ENCODE measurements at places on chromosomes 4 and X. TPM values are rescaled to one million over a fixed set of nuclear protein-coding genes. Genes with fewer than 3 reads are reported as not detected.

DNA sequence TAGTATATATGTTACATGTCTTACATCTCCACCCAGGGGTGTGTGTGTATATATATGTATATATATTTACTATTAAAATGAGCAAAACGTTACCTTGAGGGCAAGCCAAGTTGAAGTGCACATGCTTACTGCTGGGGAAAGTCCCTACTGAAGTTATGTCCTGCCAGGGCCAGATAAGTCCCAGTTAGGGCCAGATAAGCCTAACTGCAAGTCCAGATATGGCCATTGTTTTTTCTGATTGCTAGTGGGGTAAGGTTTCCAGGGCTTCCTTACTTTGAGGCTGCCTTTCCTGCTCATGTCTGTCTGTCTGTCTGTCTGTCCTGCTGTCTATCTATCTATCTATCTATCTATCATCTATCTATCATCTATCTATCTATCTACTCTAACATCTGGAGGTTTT lies 19.3 kb upstream of the ZNF81 start:
- no peak for DNase-seq
- peaks cover 4% of the 10 kb centered on the region for H3K4me1 ChIP-seq
- no peak overlapping the region for H3K4me3 ChIP-seq
- H3K36me3 ChIP-seq = no peaks in the 10 kb centered on the region

- H3K4me1 ChIP-seq = no peaks in the 10 kb centered on the region
- no peak overlapping the region for H3K27ac ChIP-seq
- H3K27me3 ChIP-seq = no peaks in the 10 kb centered on the region
- H3K36me3 ChIP-seq = no peaks in the 10 kb centered on the region
- H3K4me3 ChIP-seq = no peak overlapping the region
These were observed 570.6 kb downstream of the CENPC start for GRCh38 chr4:66974665-66975064.

Gene SLC49A3
- total RNA-seq = under 0.01 TPM

- no peaks in the 10 kb centered on the region for H3K4me1 ChIP-seq
- H3K36me3 ChIP-seq = no peaks in the 10 kb centered on the region
- DNase-seq = no peak
- no peak overlapping the region for H3K27ac ChIP-seq
- H3K27me3 ChIP-seq = no peaks in the 10 kb centered on the region
These were observed 421.4 kb upstream of the LCORL start for GRCh38 chr4:18442957-18443356.

DNA sequence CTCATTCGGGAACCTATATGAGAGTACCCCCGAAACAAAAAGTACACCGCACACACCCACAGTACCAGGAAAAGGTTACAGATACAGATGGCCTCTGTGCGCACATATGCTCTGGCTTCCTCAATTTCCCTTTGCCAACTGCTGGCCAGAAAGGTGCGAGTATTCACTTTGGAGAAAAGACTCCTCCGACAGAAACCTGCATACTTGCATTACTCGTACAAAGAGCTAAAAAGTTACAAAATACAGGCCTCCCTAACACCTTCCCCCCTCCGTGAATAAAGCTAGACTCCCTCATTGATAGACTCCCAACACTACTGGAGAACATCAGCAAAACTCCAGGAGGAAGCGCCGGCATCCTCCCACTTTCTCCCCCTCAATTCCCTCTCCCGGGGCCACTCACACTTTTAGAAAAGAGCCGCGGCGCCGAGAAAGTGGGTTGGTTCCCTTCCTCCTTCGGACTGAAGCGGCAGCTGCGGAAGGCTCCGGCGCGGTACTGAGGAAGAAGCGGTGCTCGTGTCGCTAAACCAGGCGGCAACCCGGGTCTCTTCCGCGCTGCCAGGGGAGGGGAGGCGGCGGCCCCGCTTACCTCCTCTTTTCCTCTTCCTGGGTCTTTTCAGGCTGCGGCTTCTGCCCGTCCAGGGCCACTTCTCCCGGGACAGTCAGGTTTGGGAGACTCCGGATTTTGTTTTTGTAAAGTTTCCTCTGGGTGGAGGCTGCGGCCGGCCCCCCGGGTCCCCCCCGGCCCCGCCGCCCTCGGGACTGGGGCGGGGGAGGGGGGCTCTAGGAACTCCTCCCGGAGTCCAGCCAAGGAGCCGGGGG lies 1.1 kb downstream of the FBXW7 start:
- no peaks in the 10 kb centered on the region for H3K27me3 ChIP-seq
- H3K4me3 ChIP-seq = peak overlapping the region; percentile 88
- H3K27ac ChIP-seq = peak overlapping the region; percentile 73
- no peak for DNase-seq
- peaks cover 3% of the 10 kb centered on the region for H3K4me1 ChIP-seq
- peaks cover 5% of the 10 kb centered on the region for H3K36me3 ChIP-seq

Gene EREG
- total RNA-seq = 0.36 TPM

Gene CXCL8
- total RNA-seq = 3.3 TPM

GRCh38 chr4:136012220-136012619 lies 1520.1 kb downstream of the PCDH18 start:
- H3K36me3 ChIP-seq = no peaks in the 10 kb centered on the region
- no peak overlapping the region for H3K4me3 ChIP-seq
- DNase-seq = no peak
- H3K27me3 ChIP-seq = no peaks in the 10 kb centered on the region

GRCh38 chrX:68917799-68918198 lies 89.0 kb downstream of the EFNB1 start:
- no peak for DNase-seq
- H3K4me1 ChIP-seq = no peaks in the 10 kb centered on the region
- peaks cover 23% of the 10 kb centered on the region for H3K27me3 ChIP-seq
- no peaks in the 10 kb centered on the region for H3K36me3 ChIP-seq
- no peak overlapping the region for H3K4me3 ChIP-seq

DNA sequence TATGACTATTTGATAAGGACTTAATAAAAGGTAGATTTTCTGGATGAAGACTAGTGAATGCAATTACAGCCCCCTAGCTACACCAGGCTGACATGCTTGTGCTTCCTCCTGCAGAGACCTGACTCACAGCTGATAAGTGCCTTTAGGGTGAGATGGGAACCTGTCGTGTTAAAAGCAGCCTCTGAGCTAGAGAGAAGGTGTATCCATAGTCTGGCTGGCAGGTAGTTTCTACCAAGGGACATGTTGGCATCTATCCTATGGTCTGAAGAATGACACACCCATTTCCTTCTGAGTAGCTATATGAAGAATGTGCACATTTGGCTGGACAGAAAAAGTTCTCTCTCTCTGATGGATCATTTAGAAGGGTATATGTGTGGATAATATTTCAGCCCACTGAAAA lies 64.1 kb downstream of the PARM1 start:
- H3K4me1 ChIP-seq = no peaks in the 10 kb centered on the region
- no peaks in the 10 kb centered on the region for H3K27me3 ChIP-seq
- no peak for DNase-seq

- H3K36me3 ChIP-seq = no peaks in the 10 kb centered on the region
- H3K27ac ChIP-seq = no peak overlapping the region
- no peaks in the 10 kb centered on the region for H3K27me3 ChIP-seq
- DNase-seq = no peak
- no peaks in the 10 kb centered on the region for H3K4me1 ChIP-seq
- no peak overlapping the region for H3K4me3 ChIP-seq
These were observed 197.9 kb downstream of the SHOX start for GRCh38 chrX:828411-828959.

- H3K4me3 ChIP-seq = no peak overlapping the region
- no peak overlapping the region for H3K27ac ChIP-seq
- H3K27me3 ChIP-seq = no peaks in the 10 kb centered on the region
- H3K4me1 ChIP-seq = no peaks in the 10 kb centered on the region
- DNase-seq = no peak
These were observed 212.2 kb upstream of the MAB21L2 start for GRCh38 chr4:150369434-150370380.

DNA sequence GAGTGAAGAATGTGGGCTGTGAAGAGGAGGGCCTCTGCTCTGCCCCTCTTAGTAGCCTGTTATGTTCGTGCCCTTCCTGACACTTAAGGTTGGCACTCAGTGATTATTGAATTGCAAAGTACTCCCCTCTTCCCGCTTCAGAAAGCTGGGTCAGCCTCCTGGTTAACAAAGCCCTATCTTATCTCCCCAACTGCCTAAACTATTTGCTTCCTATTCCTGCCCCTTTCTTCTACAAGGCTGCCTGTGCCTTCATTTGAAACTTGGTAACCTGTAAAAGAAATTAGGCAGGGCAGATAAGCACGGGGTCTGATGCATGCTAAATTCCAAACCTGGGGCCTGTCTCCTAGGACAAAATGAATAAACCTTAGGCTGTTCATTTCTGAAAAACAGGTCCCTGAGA lies 23.1 kb upstream of the TMEM150C start:
- DNase-seq = no peak
- no peaks in the 10 kb centered on the region for H3K4me1 ChIP-seq
- no peaks in the 10 kb centered on the region for H3K36me3 ChIP-seq
- peaks cover 25% of the 10 kb centered on the region for H3K27me3 ChIP-seq
- no peak overlapping the region for H3K4me3 ChIP-seq

Gene FATE1
- total RNA-seq = not detected

Gene ZAR1
- total RNA-seq = not detected

GRCh38 chr4:25088093-25088952 lies 57.6 kb upstream of the LGI2 start:
- peaks cover 6% of the 10 kb centered on the region for H3K4me1 ChIP-seq
- peak; percentile 13 for DNase-seq
- no peaks in the 10 kb centered on the region for H3K36me3 ChIP-seq
- peaks cover 48% of the 10 kb centered on the region for H3K27me3 ChIP-seq
- H3K4me3 ChIP-seq = no peak overlapping the region

DNA sequence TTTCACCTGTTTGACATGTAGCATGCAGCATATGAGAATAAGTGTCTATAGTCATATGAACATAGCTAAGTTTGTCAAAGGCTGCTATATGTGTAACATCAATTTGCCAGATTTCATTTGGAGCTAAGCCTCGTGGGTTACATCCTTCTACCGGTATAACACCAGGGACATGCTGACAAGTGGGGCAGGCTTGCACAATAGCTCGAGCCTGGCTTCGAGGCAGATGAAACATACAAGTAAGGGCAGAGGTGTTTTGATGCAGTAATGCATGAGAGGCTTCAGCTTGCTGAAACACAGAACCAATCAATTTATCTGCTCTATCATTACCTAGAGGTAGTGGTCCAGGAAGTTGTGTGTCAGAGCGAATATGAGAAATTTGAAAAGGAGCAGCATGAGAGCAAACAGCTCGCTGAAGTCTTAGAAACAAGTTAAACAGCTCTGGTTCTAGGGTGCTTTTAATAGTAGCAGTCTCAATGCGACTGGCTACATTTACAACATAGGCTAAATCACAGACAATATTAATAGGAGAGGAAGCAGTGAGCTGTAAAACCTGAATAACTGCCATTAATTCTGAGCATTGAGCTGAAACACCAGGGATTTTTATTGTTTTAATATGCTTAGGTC lies 14.9 kb upstream of the UGDH start:
- H3K27ac ChIP-seq = no peak overlapping the region
- no peaks in the 10 kb centered on the region for H3K36me3 ChIP-seq
- no peaks in the 10 kb centered on the region for H3K27me3 ChIP-seq
- no peak overlapping the region for H3K4me3 ChIP-seq

GRCh38 chr4:100100985-100101384 lies 89.3 kb downstream of the DDIT4L start:
- H3K4me1 ChIP-seq = no peaks in the 10 kb centered on the region
- H3K36me3 ChIP-seq = no peaks in the 10 kb centered on the region
- H3K27ac ChIP-seq = no peak overlapping the region
- DNase-seq = no peak
- H3K4me3 ChIP-seq = no peak overlapping the region
- no peaks in the 10 kb centered on the region for H3K27me3 ChIP-seq

DNA sequence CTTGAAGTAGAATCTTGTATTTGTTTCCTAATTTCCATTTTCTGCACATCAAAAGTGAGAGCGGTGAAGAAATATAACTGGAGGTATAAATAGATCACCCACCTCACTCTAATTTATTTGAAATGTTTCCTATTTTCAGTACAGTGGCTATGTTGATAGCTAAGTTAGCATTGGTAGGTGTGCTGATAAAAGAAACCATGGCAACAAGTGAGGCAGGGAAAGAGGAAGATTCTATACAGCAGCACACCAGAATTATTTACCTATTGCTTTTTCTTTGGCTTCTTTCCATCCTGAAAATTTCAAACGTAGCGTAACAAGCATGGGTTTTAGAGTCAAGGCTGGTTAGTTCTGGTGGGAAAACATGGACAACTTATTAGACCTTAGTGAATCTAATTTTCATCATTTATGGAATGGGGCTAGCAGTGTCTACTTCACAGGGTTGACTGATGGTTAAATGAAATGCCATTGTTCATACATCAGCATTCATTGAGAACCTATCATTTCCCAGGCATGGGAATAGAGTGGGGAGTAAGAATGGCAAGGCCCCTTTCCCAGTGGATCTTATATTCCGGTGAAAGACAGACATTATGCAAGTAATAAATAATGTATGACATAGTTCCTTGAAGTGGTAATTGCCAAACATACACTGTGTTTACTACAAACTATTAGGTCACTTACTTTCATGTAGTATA lies 30.6 kb upstream of the CTSO start:
- no peaks in the 10 kb centered on the region for H3K4me1 ChIP-seq
- H3K4me3 ChIP-seq = no peak overlapping the region

GRCh38 chrX:140447150-140447549 lies 57.7 kb downstream of the SOX3 start:
- H3K27ac ChIP-seq = no peak overlapping the region
- no peaks in the 10 kb centered on the region for H3K27me3 ChIP-seq
- DNase-seq = no peak
- H3K4me1 ChIP-seq = no peaks in the 10 kb centered on the region
- H3K4me3 ChIP-seq = no peak overlapping the region

DNA sequence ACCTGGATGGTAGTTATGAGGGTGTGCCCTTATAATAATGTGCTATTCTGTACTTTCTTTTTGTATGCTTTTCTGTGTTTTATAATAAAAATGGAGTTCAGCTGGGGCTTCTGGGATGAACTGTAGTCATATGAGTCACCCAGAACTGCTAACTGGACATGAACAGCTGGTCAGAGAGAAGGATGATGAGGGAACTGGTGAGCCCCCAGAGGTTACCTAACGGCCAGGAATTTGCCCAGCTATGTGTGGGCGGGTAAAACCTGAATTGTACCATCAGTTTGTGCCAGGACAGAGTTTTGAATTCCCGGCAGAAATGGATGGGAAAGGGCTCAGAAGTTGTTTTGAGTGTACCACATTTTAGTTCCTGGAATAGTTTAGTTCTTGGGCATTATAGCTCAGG lies 138.0 kb upstream of the USP9X start:
- H3K4me1 ChIP-seq = peaks cover 2% of the 10 kb centered on the region
- H3K27ac ChIP-seq = no peak overlapping the region
- H3K36me3 ChIP-seq = no peaks in the 10 kb centered on the region
- H3K27me3 ChIP-seq = no peaks in the 10 kb centered on the region

Gene HTN1
- total RNA-seq = not detected

GRCh38 chr4:185470501-185471195 lies 885 bp downstream of the CCDC110 start:
- no peaks in the 10 kb centered on the region for H3K36me3 ChIP-seq
- H3K27me3 ChIP-seq = no peaks in the 10 kb centered on the region
- DNase-seq = peak; percentile 12
